ENCODE measurements at places on chromosomes 5 and 9.
A peak's percentile ranks its signal among the peaks of the same experiment; 100 is the strongest.

- no peak for DNase-seq
These were observed 7.3 kb upstream of the ALDH1B1 start for GRCh38 chr9:38384990-38385848.

- no peak for DNase-seq
These were observed 33.9 kb downstream of the EPB41L4B start for GRCh38 chr9:109286981-109287380.

DNA sequence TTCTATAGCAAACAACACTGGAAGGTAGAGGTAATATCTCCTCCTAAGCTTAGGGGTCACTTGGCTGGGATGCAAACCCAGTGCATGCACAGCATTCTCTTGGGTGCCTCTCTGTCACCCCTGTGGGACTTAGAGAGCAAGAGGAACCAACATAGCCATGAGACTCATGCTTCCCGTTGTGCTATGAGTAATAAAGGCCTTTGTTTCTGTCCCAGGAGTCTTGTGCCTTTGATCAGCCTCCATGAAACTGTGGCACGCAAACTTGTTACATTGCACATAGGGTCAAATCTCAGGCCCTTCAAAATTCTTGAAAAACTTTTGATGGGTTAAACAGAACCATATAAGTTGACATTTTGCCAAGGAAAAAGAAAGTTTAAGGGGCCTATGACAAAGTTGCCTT, 272.8 kb downstream of the TAF11L14 start:
- no peak for DNase-seq

GRCh38 chr9:83456226-83456625, 82.0 kb downstream of the FRMD3 start:
- DNase-seq, result no peak

DNA sequence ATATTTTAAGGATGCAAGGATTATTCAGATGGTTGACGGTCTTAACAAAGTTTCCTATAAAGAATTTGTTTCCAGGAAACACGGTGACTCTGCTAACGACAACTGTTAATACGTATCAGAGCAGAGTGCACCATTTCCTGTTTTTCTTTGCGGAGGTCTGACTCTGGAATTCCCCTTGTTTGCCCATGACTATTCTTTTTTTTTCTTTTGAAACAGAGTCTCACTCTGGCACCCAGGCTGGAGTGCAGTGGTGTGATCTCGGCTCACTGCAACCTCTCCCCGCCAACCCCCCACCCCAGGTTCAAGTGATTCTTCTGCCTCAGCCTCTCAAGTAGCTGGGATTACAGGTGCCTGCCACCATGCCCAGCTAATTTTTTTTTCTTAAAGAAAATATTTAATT, 115.9 kb downstream of the CDC42SE2 start:
- peak; percentile 48 for DNase-seq

DNA sequence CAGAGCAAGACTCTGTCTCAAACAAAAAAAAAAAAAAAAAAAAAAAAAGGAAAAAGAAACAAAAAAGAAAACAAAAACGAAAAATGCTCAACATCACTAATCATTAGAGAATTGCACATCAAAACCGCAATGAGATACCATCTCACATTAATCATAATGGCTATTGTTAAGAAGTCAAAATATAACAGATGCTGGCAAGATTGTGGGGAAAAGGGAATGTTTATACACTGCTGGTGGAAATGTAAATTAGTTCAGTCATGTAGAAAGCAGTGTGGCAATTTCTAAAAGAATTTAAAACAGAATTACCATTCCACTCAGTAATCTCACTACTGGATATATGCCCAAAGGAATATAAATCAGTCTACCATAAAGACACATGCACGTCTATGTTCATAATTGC, 50.4 kb upstream of the PRR16 start:
- no peak for DNase-seq
